Glomerular endothelial cell (primary cell): ENCODE measurements at places on chromosomes 7 and 10. TPM values are rescaled to one million over a fixed set of nuclear protein-coding genes. Genes with fewer than 3 reads are reported as not detected.

Gene DOCK4
- 112 and 150 TPM in 2 replicates for total RNA-seq

Gene GIMAP8
- total RNA-seq = 16.7 and 26.0 TPM in 2 replicates

DNA sequence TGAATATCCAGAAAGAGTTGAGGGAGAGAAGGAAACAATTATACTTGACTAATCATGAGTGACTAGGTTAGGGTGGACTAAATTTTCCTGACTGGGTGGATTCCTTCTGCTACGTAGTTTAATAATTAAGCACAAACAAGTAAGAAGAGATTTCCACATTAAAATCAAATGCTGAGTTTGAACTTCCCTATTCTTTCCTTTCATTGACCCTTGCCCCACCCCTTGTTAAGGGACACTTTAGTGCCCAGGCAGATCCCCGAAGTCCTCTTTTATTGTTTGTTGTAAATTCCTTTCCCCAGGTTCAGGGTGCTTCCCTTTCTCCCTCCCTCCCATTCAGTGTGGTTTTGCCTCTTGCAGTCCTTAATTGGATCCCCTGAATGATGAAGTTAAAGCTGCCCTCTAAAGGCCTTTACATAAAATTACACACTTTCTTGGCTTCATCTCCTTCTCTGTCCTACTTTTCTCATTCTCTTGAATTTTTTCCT is 8.8 kb upstream of the SPAM1 start:
- DNase-seq = no peak

DNA sequence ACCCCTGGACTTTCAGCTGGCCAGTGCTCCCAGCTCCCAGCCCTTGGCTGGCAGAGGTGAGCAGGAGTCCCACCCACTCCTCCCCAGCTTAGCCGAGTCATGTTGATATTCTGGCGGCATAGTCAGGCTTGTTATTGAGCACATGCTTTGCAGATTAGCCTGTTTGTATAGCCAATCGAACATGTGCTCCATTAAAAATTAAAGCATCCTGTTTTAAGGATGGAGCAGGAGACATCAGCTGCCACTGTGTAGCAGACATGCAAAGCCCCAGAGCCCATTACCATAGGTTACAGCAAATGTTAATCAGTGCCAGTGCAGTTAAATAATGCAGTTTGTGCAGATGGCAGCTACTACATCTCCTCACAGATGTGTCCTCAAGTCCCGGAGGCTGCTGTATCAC is 574.6 kb upstream of the GALNT17 start:
- DNase-seq = no peak

- no peak for DNase-seq
Observed at GRCh38 chr10:69883310-69884023, 81.8 kb downstream of the COL13A1 start.

- DNase-seq = no peak
Observed at GRCh38 chr10:52740913-52741675, 31.5 kb downstream of the MBL2 start.

DNA sequence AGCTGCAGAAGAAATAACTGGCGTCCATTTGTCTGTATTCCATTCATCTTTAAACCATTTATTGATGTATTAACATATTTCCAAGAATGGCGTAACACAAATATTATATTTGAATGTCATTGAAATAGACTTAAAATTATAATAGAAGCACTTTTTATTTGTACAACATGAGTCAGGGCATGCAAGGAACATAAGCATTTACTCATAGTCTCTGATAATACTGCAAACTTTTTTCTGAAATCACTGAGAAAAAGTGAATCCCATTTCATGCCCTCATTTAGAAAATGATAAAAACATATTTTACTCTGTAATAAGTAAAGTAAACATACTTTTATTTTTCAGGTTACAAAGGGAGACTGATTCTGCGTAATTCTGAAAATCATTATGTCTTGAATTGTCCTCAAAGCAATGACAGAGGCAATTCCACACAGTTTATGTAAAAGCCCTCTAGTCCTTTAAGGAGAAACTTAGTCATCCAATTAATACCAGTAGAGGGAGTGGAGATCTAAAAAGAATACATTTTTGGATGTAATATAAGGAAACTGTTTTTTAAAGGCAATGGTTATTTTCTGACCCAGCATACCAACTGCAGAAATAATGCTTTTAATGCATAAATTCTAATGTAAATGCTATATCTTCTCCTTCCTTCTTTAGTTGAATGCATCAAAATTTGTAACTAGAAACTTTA is 58.1 kb downstream of the AGMO start:
- no peak for DNase-seq

DNA sequence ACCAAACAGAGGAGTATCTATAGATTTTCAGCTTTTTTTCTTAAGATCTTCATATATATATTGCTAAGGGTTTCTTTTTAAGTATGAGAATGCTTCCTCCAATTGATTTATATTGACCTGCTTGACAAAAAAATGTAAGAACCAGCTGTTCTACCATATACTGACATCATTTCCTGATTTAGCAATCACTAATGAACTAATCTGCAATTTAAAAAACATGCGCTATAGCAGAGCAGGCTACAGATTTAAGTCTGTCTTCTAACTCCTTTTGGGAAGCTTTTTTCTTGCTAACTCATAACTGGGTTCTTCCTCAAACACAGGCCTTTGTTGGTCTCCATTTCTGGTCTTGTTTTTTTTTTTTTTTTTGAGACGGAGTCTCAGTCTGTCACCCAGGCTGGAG is 33.2 kb downstream of the ABCC2 start:
- DNase-seq = no peak

GRCh38 chr10:49299816-49300139 is 808 bp downstream of the C10orf71 start:
- no peak for DNase-seq

GRCh38 chr10:85318809-85319807 is 990.7 kb downstream of the CCSER2 start:
- no peak for DNase-seq

DNA sequence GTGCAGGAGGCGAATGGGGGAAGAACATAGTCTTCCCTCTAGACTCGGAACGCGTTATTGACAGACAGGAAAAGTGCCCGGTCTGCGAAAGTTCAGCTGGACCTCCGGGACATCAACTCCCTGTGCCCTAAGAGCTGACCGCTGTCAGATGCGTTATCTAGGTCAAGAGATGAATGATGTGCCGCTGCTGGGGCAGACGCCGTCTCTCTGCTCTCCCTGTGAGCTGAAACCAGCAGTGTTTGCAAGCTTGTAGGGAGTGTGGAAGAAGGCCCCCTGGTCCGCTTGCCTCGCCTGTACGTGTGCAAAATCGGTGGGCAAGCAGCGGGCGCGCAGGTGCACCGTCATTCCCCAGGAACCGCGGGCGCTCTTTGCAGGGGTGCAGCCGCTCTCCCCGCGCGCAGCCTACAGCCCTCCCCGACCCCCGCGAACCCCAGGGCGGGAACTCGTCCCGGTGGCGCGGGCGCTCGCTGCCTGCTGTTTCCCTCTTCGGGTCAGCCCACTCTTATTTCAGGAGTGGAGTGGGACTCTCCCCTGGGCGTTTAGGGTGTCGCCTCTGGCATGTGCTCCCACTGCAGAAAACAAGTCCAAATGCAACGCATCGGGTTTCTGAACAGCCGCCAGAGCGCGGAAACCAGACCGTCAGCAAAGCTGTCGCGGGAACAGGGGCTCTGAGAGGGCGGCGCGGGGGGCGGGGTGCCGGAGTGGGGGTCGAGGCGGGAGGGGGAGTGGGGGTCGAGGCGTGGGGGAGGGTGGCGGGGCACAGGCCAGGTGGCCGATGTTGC is 1.8 kb upstream of the PFKFB3 start:
- no peak for DNase-seq
